ENCODE measurements at places on chromosomes 7 and 10.

DNA sequence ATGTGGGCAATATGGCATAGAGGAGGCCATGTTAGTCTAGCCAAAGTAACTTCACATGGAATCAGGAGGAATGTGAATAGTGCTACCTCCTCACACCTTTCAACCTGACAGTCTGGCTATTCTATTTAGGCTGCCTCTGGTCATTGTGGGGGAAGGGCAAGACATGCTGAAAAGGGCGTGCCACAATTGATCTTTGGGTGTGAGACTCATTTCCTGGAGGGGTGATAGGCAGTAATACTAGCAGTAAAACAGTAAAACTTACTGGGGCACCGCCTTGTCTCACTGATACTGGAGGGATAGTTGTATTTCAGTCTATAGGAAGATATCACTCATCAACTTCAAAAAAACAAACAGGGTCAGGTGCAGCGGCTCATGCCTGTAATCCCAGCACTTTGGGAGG, 88.7 kb downstream of the TMEM168 start:
- no peak for DNase-seq

- no peak for DNase-seq
Observed at GRCh38 chr10:102581401-102581800, 62.9 kb upstream of the TRIM8 start.

GRCh38 chr10:131475043-131475442, 163.5 kb upstream of the TCERG1L start:
- no peak for DNase-seq

DNA sequence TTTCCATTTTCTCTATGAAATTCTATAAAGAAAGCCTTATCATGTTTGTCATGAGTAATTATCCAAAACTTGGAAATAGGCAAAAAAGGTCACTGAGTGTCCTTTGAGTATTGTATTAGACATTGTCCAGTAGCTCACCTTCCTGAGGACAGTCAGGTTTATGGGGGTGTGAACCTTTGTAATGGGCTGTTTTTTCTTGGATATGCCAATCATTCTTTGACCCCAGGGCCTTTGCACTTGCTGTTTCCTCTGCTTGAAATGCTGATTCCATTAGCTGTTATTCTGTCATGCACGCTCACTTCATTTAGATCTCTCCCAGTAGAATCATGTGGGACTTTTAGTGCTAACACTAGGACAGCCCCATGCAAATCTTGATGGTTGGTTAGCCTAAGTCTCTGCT, 4.9 kb downstream of the CCDC172 start:
- no peak for DNase-seq

Data from RCC 7860 (cell line).